ENCODE measurements at places on chromosomes 5 and 9.

DNA sequence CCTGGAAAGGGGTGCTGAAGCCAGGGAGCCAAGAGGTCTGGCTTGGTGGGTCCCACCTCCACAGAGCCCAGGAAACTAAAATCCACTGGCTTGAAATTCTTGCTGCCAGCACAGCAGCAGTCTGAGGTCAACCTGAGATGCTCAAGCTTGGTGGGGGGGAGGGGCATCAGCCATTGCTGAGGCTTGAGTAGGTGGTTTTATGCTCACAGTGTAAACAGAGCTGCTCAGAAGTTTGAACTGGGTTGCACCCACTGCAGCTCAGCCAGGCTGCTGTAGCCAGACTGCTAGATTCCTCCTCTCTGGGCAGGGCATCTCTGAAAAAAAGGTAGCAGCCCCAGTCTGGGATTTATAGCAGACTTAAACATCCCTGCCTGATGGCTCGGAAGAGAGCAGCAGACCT lies 55.5 kb upstream of the FBXL17 start:
- DNase-seq, result no peak

GRCh38 chr9:124346347-124347163 lies 68.7 kb downstream of the PSMB7 start:
- DNase-seq, result no peak

- no peak for DNase-seq
These were observed 237.0 kb downstream of the TENT4A start for GRCh38 chr5:6950250-6950649.

- DNase-seq, result no peak
These were observed 764 bp upstream of the GRIN1 start for GRCh38 chr9:137138058-137138721.

DNA sequence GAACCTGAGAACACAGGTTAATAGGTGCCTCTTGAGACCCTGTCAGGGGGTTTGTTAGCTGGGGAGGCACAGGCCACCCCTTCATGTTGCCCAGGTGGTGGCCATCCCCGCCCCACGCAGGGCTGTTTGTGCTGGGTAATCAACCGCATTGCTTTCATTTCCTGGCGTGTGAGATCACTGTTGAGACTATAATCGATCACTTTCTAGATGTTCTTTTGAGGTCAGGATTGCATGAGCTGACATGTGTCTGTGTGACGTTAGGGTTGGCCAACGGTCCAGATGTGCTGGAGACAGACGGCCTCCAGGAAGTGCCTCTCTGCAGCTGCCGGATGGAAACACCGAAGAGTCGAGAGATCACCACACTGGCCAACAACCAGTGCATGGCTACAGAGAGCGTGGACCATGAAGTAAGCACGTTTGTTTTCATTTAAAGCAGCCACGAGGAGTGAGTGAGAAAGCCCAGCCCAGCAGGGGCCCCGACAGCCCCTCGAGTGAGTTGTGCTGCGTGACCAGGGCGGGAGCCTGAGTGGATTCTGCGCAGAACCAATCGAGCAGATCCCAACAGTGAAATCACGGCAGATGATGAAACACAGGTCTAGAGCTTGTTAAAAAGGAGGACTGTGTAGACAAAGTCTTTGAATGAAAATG lies 115.0 kb upstream of the CACNA1B start:
- DNase-seq, result no peak

- DNase-seq, result no peak
These were observed 83.3 kb upstream of the NEK6 start for GRCh38 chr9:124174433-124174832.

GRCh38 chr9:5429873-5430564 lies 7.7 kb downstream of the PLGRKT start:
- no peak for DNase-seq
